ENCODE measurements at places on chromosomes 6 and 20.

- no peak for DNase-seq
These were observed 580.9 kb upstream of the FLRT3 start for GRCh38 chr20:14918281-14918680.

- DNase-seq, result no peak
These were observed 2.3 kb upstream of the PRIM2 start for GRCh38 chr6:57315111-57315510.

- no peak for DNase-seq
These were observed 116.6 kb downstream of the DLL1 start for GRCh38 chr6:170174124-170174770.

- no peak for DNase-seq
These were observed 50.4 kb downstream of the FAM184A start for GRCh38 chr6:119028091-119028490.

DNA sequence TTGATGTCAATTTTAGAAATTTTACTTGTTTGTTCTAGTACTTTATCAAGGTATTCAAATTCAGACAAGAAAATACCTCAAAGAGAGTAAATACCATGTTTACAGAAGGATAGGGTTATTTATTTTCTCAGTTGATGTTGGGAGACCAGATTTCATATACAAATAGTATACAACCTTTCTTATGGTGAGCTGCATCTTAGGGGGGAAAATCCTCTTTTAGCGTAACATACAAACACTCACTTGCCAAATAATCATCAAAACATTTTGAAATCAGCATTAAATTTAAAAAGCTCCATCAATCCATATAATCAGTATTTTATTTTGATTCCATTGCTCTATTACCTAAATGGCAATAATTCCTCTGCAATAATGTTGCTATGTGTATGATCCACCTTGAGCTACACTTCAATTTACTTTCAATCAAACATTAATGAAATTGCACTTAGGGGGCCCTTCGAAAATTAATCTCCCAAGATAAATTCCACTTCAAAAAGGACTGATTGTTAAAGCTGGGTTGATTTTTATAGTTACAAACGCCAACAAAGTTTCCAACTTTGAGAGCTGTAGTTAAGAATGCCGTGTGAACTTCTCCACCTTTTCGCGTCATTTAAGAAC is 2.2 kb downstream of the NKX2-4 start:
- DNase-seq, result no peak

DNA sequence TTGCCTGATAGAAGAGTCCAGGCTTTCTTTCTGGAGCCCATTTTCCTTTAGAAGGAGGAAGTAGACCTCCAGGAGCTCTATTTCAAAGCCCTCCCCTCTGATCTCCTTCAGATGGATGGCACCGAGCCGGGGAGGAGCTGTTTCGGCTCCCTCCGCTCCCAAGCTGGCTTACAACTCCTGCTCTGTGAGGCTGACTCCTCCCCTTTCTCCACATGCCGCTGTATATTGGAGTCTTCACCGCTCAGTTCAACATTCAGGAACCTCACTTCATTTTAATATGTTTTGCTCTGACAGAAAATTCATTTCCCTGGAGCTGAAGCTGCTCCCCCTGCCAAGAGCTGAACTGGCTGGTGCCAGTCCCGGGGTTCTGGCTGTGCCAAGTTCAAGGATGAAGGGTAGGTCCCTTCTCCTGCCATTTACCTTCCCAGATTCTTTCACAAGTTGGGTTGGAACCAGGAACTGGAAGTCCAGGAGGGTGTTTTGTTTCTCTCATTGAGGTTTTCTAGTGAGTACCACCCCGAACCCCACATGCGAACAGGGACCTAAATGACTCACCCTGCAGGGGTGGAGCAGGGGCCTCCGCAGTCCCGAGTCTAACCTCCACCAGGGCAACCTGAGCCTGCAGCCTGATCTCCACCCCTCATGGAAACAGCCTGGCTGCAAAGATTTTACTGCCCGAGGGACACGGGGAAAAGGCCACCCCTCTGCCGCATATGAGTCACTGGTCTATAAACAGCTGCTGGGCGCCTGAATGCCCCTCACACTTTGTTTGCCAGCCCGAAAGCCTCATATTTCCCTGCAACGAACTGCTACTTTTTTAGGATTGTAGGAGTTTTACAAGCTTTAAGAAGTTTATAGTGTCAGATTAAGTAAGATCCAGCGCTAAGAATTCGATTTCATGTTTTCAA is 68.6 kb upstream of the FOXA2 start:
- DNase-seq, result no peak

GRCh38 chr20:3864518-3864917 is 17.9 kb downstream of the MAVS start:
- DNase-seq, result no peak

GRCh38 chr6:41054511-41054910 is 1.5 kb downstream of the APOBEC2 start:
- DNase-seq, result no peak

DNA sequence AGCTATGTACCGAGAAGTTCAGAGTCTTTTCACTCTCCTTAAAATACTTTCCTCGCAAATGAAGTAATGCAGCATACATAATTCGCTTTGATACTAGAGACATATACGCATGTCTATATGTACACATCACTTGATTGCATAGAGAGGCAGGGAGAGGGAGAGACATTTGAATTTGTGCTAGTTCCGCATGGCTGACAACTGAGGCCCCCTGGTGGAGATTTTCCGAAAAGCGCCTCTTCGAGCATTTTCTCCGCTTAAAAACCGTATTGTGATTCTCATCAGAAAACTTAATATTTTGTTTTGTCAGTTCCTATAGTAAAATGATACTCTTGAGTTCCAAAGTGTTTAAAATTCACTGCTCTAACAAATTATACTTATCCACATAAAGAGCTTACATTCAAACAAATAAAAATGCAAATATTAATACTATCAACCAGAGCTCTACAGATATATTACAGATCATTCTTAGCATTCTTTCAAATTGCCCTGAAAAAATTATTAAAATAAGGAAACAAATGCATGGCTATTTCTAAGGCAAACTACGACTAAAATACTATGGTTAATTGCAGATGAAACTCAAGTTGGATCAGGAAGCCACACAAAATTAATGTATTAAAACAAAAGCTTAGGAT is 637 bp downstream of the MYLK4 start:
- peak; percentile 79 for DNase-seq

All from posterior cingulate gyrus (tissue), 11 donors.